Memory B cell (primary cell): ENCODE measurements at places on chromosomes 16 and 17.

DNA sequence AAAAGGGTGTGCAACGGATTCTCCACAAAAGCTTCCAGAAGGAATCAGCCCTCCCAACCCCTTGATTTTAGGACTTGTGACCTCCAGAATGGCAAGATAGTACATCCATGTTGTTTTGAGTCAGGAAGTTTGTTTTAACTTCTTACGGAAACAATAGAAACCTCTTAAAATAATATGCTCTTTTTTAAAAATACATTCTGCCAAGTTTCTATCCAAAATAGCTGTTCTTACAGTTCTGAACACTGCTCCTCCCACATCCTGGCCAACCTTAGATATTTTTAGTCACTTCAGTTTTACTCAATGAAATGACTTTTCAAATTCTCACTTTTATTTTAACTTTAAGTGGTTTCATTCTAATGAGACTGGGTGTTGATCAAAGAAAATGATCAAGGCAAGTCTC is 156.4 kb downstream of the ZNF18 start:
- no peak overlapping the region for H3K27ac ChIP-seq
- peaks cover 2% of the 10 kb centered on the region for H3K27me3 ChIP-seq
- H3K4me3 ChIP-seq: no peak overlapping the region
- no peak for DNase-seq
- no peaks in the 10 kb centered on the region for H3K36me3 ChIP-seq

DNA sequence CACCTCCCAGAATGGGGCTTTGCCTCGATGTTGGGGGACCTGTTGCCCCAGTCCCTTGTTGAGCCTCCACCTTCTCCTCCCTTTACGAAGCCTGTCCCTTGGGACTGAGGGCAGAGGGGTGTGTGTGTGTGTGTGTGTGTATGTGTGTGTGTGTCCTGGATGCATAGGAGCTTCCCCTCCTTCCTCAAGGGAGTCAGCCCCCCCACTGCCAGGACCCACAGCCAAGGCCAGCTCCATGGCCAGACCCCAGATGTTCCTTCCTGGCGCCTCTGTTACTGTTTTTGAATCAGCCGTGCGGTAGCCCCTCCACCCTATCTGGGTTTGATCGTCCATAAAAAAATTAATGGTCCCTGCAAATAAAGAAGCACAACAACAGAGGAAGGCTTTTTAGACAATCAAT is 17.7 kb upstream of the DOK4 start:
- H3K27ac ChIP-seq: no peak overlapping the region
- H3K4me1 ChIP-seq: peaks cover 2% of the 10 kb centered on the region
- H3K4me3 ChIP-seq: no peak overlapping the region
- H3K27me3 ChIP-seq: peaks cover 17% of the 10 kb centered on the region

GRCh38 chr17:8994319-8994718 is 27.0 kb upstream of the NTN1 start:
- H3K36me3 ChIP-seq: no peaks in the 10 kb centered on the region
- no peaks in the 10 kb centered on the region for H3K27me3 ChIP-seq
- H3K4me3 ChIP-seq: no peak overlapping the region
- DNase-seq: no peak

DNA sequence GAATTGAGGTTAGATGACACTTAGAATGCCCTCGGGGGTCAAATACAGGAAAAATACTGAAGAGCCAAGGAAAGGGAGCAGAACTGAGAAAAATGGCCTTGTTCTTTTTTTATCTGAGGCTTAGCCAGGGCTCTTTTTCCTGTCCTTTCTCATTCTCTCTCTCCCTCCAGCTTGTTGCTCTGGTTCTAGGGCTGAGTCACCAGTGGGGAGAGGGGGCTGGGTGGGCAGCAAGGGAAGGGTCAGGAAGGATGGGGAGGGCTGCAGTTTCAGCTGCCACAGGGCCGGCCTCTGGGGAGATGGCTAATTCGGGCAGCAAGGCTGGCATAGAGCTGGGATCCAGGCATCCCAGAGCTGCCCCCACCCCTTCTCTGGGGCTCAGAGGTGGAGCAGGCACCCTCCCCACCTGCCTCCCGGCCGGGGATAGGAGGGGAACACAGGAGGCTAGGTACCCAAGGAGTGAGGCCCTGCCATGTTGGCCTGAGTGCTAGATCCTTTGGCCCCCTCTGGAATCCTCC is 3.9 kb downstream of the ITGA3 start:
- H3K4me1 ChIP-seq: peaks cover 20% of the 10 kb centered on the region
- no peak overlapping the region for H3K4me3 ChIP-seq
- no peak for DNase-seq
- H3K27ac ChIP-seq: no peak overlapping the region
- H3K36me3 ChIP-seq: no peaks in the 10 kb centered on the region

DNA sequence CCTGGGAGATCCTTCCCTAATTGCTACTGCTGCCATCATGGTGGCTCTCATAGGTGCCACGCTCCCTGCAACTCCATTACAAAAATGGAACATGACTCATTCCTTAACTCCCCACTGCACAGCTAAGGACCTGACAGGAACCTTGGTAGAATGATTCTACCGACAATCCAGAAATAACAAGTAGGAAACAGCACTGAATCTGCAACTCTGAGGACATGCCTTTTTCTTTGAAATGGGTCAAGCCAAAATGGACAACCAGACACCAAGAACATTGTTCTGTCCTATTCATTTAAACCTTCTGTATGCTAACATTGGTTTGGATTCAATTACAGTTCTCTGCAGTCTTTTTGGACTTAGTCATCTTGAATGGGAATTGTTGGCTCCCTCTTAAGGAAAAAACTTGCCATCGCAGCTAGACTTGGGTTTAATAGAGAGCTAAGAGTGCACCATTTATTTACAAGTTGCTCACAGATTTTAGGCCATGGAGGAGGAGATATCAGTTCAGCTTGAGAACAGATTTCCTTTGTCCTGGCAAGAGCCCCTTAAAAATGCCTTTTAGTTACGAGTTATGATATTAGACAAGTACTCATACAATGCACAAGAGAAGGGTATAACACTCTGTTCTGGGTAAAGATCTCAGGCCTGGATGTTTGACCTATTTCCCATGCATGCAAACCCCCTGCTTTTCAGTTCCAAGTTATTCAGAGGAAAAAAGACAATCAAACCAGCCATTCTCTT is 20.9 kb upstream of the NSRP1 start:
- H3K4me1 ChIP-seq: no peaks in the 10 kb centered on the region
- H3K27me3 ChIP-seq: peaks cover 9% of the 10 kb centered on the region

GRCh38 chr17:62627219-62627903 is at the start of gene MRC2:
MRC2 (plus strand) TSS chr17:62627670; CDS start chr17:62627803, 133 bp downstream.
- peaks cover 10% of the 10 kb centered on the region for H3K27me3 ChIP-seq
- no peak within 1 kb of the TSS for H3K27ac ChIP-seq
- H3K36me3 ChIP-seq: no peaks in the 10 kb centered on the region
- no peak for DNase-seq
- peaks cover 8% of the 10 kb centered on the region for H3K4me1 ChIP-seq

- H3K4me1 ChIP-seq: peaks cover 4% of the 10 kb centered on the region
- no peak overlapping the region for H3K4me3 ChIP-seq
- H3K27me3 ChIP-seq: peaks cover 17% of the 10 kb centered on the region
- no peak for DNase-seq
- no peaks in the 10 kb centered on the region for H3K36me3 ChIP-seq
These were observed 95.4 kb downstream of the CYLD start for GRCh38 chr16:50837324-50837723.

- H3K4me1 ChIP-seq: peaks cover 43% of the 10 kb centered on the region
- H3K36me3 ChIP-seq: peaks cover 6% of the 10 kb centered on the region
- H3K4me3 ChIP-seq: peak overlapping the region; percentile 27
- H3K27ac ChIP-seq: peak overlapping the region; percentile 90
These were observed 4.1 kb downstream of the UBALD2 start for GRCh38 chr17:76268991-76269981.

DNA sequence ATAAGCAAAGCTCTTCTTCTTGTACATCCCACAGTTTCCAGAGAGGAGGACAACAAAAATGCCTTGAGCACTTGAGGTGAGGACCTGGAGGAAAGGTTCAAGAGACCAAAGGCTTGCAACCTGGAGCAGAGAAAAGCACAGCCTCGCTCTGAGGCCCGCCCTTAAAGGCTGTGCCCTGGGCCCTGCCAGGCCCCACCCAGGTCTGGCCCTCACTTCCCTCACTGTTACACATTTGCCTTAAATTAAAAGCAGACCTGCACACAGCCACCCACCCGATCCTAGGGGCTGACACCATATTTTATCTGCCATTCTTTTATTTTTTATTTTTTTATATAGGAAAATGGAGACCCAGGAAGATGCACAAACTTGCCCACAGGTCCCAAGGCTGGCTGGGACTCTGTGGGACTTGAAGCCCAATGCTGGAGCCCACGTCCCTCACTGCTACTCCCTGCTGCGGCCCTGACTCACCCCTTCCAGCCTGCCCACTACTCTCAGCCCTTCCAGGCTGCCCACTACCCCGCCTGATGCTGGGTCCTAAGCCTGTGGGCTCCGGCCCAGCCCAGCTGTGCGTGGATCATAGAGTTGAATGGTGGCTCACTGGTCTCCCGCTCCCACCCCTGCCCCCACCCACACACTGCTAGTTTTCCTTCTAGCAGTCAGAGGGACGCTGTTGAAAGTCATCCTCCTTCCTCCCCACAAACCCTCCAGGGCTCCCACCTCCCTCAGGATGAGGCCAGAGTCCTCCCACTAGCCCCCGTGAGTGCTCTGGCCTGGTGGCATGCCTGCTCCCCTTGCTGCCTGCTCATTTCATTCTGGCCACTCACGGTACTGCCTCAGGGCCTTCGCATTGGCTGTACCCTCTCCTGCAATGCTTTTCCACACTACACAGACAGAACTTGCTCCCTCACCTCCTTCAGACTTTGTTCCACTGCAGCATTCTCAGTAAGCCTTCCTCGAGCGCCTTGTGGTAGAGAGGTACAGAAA is 77.6 kb upstream of the MED9 start:
- H3K27ac ChIP-seq: no peak overlapping the region
- no peak overlapping the region for H3K4me3 ChIP-seq
- no peak for DNase-seq
- H3K27me3 ChIP-seq: peaks cover 1% of the 10 kb centered on the region

DNA sequence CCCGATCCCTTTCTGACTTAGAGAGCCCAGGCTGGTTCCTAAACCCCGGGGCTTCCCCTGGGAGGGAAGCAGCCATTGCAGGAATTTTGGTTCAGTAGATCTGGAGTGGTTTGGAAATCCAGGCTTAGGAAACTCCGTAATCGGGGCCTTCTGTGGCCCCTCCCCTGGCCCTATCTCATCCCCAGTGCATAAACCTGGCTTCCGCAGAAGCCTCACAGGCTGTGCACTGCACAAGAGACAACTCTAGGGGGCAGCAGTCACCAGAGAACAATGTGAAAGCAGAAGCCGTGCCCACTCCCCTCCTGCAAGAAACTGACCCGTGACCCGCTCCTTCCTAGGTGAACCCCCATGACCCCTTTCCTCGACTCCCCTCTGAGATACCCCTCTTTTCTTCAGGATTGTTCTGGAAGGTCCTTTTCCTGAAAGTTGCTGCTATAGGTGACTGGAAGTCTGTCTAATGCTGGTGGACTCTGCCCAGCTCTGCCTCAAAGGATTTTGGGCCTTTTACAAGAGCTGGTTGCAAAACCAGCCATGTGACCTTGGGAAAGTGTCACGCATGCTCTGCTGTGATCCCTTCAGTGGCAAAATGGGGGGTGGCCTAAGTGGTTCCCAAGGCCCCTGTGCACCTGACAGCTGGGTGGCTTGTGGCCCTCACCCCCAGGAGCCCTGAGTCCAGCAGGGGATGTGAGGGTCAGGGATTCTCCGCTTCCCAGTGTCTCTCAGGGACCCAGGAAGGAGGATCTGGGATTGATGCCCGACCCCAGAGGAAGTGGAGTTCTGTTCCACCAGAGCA is 14.4 kb downstream of the GUCY2D start:
- peaks cover 27% of the 10 kb centered on the region for H3K27me3 ChIP-seq
- peak overlapping the region; percentile 69 for H3K4me3 ChIP-seq
- no peaks in the 10 kb centered on the region for H3K36me3 ChIP-seq
- no peak overlapping the region for H3K27ac ChIP-seq
- DNase-seq: no peak
- peaks cover 17% of the 10 kb centered on the region for H3K4me1 ChIP-seq

DNA sequence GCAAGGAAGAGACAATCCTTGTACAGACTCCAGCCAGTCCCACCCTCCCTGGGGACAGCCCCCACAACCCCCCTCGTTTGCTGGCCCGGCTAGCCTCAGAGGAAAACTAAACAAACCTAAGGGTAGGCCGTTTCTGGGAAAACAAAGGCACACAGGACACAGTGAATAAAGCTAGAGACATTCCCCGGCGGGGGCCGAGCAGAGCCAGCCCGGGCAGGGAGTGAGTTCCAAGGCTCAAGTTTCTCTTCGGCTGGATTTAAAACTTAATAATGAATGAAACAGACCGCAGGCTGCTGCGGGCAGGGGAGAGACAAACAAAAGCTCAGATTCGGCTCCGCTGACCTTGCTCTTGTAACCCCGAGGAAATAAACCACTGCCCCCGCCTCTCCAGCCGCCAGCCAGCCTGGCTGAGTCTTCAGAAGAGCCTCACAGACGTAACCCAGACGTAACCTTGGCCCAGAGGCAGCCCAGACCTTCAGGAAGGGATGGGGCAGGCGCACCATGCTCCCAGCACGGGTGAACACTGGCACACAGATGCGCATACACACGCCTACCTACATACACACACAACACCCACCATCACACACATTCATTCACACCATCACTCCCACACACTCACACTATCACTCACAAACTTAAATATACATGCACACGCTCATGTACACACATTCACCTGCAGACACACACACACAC is 216.0 kb downstream of the ZNF423 start:
- H3K27me3 ChIP-seq: peaks cover 2% of the 10 kb centered on the region
- H3K36me3 ChIP-seq: no peaks in the 10 kb centered on the region
- H3K27ac ChIP-seq: no peak overlapping the region
- H3K4me1 ChIP-seq: no peaks in the 10 kb centered on the region
- no peak for DNase-seq

- no peaks in the 10 kb centered on the region for H3K4me1 ChIP-seq
- H3K36me3 ChIP-seq: no peaks in the 10 kb centered on the region
- peaks cover 12% of the 10 kb centered on the region for H3K27me3 ChIP-seq
- H3K27ac ChIP-seq: no peak overlapping the region
These were observed 46.9 kb downstream of the GNAO1 start for GRCh38 chr16:56238188-56238587.

- no peak overlapping the region for H3K4me3 ChIP-seq
- no peaks in the 10 kb centered on the region for H3K36me3 ChIP-seq
- no peaks in the 10 kb centered on the region for H3K4me1 ChIP-seq
- H3K27ac ChIP-seq: no peak overlapping the region
These were observed 196.8 kb downstream of the CBLN1 start for GRCh38 chr16:49084628-49085390.

DNA sequence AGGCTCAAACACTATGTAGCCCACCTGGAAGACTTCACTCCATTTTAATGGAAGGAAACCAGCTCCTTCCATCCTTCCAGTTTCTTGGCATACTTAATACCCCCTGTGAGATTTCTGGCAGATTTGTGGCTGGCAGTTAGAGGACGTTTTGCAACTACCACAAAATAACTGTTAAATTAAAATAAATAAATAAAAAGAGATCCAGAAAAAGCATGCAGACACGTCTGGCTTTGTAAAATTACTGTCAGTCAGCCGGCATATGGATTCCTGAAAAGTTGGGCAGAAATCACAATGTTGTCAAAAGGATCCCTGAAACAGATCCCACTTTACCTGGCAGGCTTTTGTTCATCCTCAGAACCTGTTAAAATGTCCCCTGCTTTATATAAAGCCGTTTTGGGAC is 113.9 kb downstream of the ASIC2 start:
- peaks cover 7% of the 10 kb centered on the region for H3K27me3 ChIP-seq
- no peaks in the 10 kb centered on the region for H3K36me3 ChIP-seq
- DNase-seq: no peak
- H3K27ac ChIP-seq: no peak overlapping the region

GRCh38 chr17:82267575-82268379 is 5.7 kb downstream of the CSNK1D start:
- H3K4me3 ChIP-seq: no peak overlapping the region
- peaks cover 13% of the 10 kb centered on the region for H3K36me3 ChIP-seq
- DNase-seq: no peak
- peak overlapping the region; percentile 45 for H3K27ac ChIP-seq
- H3K4me1 ChIP-seq: peaks cover 42% of the 10 kb centered on the region
